ENCODE measurements at places on chromosomes 1 and 21.

DNA sequence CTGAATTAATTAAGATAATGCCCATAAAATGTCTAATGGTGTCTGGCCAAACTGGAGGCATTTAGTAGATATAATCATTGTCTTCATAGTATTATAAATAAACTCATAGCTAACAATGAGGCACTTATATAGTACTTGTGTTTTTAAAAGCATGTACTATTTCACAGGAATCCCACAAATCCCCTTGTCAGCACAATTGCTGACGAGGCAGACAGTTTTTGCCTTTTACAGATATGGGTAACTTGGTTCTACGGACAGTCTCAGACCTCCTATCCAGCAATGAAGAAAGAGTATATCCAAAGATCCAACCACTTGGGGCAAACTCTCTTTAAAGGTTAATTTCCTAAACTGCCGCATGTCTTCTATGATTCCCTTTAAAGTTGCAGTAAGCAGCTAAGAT is 73.7 kb downstream of the ATP1B1 start:
- no peak for DNase-seq

GRCh38 chr1:227943381-227944089 is 4.2 kb downstream of the WNT9A start:
- no peak for DNase-seq

DNA sequence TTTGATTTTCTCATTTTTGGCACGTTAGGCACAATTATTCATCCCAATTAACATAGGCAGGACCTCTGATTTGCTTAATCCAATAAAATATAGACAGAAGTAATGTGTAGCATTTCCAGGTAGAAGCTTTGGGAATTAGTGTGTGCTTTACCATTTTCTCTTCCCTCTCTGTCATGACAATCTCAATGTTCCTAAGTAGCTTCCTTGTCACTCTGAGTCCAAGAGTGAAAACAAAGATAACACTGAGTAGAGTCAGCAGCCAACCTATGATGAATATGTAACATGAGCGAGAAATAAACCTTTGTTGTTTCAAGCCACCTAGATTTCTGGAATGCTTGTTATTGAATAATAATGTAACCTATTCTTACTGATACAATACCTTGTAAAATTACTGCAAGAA is 283.8 kb downstream of the OMA1 start:
- DNase-seq = no peak

DNA sequence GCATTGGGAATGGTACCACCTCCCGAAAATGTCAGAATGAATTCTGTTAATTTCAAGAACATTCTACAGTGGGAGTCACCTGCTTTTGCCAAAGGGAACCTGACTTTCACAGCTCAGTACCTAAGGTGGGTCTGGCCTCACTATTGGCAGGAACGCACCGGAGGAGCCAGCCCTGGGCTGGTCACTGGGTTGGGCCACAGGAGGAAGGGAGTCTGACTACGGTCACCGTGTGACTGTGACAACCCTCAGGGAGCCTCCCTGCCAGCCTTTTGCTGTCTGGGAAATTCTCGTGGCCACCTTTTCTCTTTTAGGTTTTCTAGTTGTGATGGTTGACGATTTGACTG is 2.2 kb downstream of the IL10RB start:
- DNase-seq = no peak

- no peak for DNase-seq
These were observed 134.8 kb downstream of the FGGY start for GRCh38 chr1:59431566-59432294.

DNA sequence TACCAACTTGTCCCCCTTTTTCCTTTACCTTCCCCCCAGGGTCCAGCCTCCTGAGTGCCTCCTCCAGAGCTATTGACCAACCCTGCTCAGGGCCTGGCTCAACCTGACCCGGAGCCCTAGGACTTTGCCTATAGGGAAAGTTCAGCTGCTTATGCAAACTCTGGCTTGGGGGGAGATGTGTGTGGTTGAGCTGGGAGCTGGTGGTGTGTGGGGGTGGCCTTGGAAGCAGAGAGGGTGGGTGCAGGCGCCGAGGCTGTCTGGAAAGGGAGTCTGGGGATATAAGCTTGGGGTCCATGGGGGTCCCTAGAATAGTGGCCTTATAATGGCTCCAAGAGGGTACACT is 14.1 kb downstream of the KCNQ4 start:
- DNase-seq = no peak

Measured in stimulated activated CD4-positive, alpha-beta T cell treated with anti-CD3 and anti-CD28 coated beads, Interleukin-4, amount 100 ng/mL, for 24 hours (primary cell).